ENCODE measurements at places on chromosomes 2 and 18.

- no peak for DNase-seq
Measured at GRCh38 chr2:231450548-231450989, 13.7 kb downstream of the NCL start.

- no peak for DNase-seq
Measured at GRCh38 chr2:72847534-72848315, 21.9 kb upstream of the EXOC6B start.

DNA sequence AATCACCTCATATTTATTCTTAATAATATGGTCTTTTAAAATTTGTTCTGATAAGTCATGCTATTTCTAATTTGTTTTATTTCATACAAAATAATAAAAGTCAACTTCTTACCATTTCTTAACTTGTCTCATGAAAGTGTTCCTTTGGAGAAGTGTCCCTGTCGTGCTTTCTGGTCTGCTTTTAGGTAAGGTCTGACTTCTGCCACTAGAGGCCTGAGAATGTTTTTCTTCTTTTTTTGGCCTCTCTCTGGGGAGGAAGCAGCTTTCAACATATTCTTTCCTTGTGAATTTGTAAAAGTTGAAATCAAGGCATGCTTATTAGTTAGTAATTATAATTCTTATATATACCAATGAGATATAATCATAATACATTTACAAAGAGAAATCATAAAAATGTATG lies 39.4 kb downstream of the MAP2 start:
- no peak for DNase-seq

DNA sequence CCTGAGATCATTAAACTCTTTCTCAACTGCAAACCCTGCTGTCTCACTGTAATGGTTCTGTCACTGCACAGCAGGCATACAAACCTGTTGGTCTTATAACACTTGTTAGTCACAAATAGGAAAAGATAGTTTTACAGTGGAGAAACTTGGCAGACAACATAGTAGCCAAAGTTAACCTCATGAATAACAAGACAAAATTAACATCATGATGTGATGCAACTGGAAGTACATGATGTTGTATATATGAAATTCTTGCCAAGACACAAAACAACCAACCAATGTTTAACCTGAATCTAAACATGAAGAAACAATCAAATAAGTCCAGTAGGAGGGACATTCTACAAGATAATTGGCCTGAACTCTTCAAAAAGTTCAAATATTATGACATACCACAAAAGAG lies 189.3 kb downstream of the RNF152 start:
- DNase-seq = no peak

DNA sequence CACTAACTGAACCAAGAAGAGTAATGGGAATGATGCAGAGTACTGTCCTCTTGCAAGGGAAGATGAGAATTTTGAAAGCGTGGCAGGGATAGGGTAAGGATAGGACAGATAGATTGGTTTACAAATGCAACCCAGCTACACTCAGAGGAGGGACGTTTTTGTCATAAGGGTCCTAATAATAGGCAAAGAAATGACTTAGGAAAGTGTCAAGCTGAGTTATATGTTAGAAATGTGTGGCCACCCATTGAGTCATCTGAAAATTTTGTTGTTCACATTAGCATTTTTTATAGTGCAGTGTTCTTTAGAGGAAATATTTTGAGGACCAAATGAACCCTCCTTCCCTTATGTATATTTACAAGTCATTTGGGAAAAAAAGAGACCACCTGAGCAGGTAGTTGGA lies 137.5 kb downstream of the PHLPP1 start:
- no peak for DNase-seq

- no peak for DNase-seq
Measured at GRCh38 chr2:125561302-125561701, 1094.7 kb upstream of the GYPC start.

DNA sequence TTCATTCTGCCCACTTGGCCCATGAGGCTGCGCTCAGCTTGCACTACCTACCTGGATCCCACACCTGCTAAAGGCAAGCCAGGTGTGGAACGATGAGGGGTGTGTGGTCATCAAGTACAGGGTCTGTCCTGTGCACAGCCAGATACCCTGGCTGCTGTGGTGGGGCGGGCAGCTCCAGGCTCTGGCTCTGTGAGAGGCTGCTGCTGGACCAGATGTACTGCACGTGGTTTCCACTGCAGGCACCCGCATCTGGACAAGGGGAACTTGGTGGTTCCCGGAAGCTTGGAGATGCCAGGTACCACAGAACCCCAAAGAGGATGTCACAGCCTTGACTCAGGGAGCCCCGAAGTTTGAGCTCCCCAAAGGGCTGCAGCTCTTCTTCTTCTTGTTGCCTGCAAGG lies 68.1 kb upstream of the ZNF804A start:
- no peak for DNase-seq

DNA sequence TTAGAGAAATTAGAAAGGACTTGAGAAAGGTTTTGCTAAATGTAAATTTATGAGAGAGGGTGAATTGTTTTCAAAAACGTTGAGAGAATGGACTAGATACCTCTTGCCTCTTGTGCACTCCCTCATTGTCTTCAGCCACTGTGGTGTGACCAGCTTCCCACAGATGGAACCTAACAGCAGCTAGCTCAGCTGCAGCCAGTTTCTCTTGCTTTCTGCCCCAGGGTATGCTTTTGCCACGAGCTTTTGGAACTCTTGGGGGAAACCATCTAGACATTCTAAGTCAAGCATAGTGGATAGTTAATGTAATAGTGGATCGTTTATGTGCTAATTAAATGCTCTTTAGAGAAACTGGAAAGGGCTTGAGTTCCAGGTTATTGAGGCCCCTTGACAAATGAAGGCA lies 288.2 kb downstream of the CTNNA2 start:
- DNase-seq = no peak

DNA sequence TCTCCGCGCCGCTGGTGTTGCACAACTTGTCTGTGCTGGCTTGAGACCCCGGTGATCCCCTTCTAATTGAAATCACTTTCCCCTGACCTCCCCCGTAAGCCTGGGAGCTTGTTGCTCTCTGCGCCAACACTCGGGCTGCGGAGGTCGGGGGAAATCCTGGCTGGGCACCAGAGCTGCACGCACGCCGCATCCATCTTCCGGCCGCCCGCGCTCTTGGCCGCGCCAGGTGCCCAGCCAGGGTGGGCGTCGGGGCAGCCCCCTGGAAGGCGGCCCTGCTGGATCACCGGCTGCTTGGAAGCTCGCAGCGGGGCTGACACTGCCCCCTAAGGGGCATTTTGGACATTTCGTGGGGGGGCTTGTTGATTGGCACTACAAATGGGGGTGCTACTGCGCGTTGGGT lies 280.3 kb upstream of the SKOR2 start:
- no peak for DNase-seq

- DNase-seq = no peak
Measured at GRCh38 chr18:60246606-60247005, 126.0 kb downstream of the MC4R start.

GRCh38 chr2:239147376-239147775 lies 253.4 kb downstream of the HDAC4 start:
- no peak for DNase-seq

- DNase-seq = peak; percentile 33
Measured at GRCh38 chr2:61853086-61853846, 594 bp downstream of the FAM161A start.

DNA sequence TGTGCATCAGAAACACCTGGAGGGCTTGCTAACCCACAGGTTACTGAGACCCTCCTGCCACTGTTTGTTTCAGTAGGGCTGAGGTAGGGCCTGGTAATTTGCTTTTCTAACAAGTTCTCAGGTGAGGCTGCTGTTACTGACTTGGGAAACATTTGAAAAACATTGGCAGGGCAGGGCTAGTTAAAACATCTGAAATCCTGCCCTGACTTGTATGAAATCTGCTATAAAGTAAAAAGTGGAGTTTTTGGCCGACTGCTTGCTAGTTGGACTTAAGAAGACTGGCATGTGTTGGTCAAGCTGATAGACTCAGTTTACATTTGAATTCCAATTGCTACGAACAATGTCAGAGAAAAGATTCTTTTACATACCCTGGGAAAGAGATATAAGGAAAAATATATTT lies 111.6 kb upstream of the DLX2 start:
- DNase-seq = no peak

DNA sequence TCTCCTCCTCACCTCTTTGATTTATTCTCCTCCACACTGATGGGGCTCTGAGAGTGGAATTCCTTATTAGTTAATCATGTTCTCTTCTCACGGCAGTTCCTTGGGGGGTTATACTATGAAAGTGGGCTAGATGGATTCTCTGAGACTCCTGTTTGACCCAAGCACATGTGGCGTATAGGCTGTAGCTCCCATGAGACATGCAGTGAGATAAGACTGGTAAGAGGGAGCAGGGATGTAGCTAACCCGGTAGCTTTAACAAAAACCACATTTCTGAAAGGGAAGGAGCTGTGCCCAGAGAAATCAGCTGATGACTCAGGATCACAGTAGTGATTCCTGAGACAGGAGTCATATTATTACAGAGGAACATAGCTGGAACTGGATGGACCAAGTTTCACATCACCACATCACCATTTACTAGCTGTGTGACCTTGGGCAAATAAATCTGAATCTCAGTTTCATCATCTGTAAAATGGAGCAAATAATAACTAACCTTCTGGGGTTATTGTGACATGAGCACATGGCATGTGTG lies 82.9 kb downstream of the CRIM1 start:
- DNase-seq = no peak

GRCh38 chr2:46411245-46411641 lies 68.1 kb upstream of the TMEM247 start:
- DNase-seq = no peak

- no peak for DNase-seq
Measured at GRCh38 chr2:1804351-1804771, 60.0 kb upstream of the PXDN start.

DNA sequence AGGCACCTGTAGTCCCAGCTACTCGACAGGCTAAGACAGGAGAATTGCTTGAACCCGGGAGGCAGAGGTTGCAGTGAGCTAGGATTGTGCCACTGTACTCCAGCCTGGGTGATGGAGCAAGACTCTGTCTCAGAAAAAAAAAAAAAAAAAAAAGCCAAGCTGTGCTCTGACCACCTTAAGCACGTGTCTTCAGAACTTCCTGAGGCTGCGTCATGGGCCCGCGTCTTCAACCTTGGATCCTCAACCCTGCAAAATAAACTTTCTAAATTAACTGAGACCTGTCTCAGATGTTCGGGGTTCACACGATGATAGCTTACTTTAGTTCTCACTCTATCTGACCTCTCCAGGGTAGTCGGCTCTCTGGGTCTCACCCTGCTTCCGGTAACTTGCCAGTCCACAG lies 65.8 kb upstream of the CABLES1 start:
- DNase-seq = no peak

DNA sequence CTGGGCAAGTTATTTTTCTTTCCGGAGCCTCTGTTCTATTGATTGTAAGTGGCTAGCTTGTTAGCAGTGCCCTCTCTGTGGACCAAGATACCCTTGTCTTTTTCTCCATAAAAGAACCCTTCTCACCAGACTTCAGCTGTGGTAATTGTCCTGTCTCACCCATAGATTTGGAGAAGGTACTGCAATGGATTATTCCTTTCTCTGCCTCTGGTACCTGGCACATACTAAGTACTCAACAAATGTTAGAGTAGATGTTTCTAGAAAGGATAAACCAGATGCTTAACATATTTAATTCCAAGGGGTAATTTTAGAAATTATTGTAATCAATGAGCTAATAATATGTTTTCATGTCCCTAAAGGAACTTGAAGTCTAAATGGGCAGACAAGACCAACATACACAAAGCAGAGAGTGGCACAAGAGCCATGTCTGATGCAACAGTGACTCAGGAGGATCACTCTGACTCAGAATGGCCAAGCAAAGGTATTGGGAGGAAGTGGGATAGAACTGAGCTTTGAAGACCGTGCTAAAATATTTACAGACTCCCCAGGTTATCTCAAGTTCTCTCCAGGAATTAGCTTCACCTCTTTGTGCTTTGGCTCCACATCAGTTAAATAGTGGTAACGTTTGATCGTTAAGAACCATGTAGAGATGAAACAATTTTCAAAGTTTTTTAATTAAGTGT lies 129.7 kb upstream of the OSR1 start:
- no peak for DNase-seq

- no peak for DNase-seq
Measured at GRCh38 chr2:240451791-240452461, 16.5 kb downstream of the GPC1 start.

- no peak for DNase-seq
Measured at GRCh38 chr2:127158614-127159290, 51.8 kb upstream of the BIN1 start.

DNA sequence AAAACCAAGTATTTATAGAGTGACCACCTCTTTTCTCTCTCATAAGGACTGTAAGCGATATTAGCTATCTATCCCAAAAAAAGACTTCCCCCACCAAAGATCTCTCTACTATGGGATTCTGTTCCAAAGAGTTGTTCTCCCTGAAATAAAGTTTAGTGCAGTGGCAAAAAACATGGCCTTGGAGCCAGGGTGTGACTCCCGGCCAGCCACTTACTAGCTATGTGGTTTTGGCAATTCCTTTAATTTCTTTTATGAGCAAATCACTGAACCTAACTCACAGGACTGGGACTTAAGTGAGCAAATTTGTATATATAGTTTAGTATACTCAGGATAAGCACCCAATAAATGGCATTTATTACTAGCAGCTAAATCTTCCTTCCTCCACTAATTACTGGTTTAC lies 42.6 kb downstream of the SESTD1 start:
- no peak for DNase-seq

GRCh38 chr2:37665043-37665442 lies 6.4 kb downstream of the CDC42EP3 start:
- no peak for DNase-seq

- DNase-seq = no peak
Measured at GRCh38 chr2:86512892-86513291, 50.4 kb downstream of the CHMP3 start.

- DNase-seq = no peak
Measured at GRCh38 chr2:48248251-48248933, 281.6 kb upstream of the STON1 start.

DNA sequence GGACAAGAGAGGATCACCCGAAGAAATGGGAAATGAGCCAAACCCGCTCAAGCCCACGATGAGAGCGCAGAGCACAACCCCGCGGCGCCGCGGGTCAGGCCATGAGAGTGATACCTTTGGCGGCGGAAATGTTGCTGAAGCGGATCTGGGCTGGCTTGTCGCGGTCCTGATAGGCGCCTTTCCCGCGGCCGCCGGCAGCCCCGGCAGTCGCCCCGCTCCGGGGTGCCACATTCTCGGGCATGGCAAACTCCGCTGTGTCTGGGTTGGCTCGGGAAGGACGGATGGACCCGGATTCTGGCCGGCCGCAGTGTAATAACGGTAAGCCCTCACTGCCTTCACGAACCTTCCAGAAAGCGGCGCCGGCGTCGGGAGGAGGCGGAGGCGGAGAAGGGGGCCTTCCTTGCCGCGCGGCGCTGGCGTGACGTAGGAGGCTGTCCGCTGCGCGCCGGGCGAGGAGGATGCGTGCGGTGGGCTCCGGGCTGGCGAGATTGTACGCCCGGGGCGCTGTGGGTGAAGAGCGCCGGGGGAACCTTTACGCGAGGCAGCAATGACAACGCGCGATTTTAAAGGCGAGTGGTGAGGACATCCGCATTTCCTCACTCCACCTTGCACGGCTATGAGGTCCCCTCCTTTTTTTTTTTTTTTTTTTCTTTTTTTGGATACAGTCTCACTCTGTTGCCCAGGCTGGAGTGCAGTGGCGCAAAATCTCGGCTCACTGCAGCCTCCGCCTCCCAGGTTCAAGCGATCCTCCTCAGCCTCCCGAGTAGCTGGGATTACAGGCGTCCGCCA lies at the start of gene CCT4:
Gene CCT4, minus strand, starts transcription at position 390 of the 789 bp plus-strand sequence. Its CDS starts 149 bp downstream, at position 241.
- DNase-seq = peak; percentile 50

- DNase-seq = no peak
Measured at GRCh38 chr2:61368687-61369665, 101.9 kb downstream of the USP34 start.

- DNase-seq = no peak
Measured at GRCh38 chr18:48785091-48785614, 165.6 kb downstream of the SMAD7 start.

- DNase-seq = no peak
Measured at GRCh38 chr2:188727846-188728245, 246.3 kb upstream of the COL3A1 start.

Data from NCI-H2081 treated with DMSO at 0.1 percent for 48 hours (cell line).